ENCODE measurements at places on chromosomes 4 and X.

DNA sequence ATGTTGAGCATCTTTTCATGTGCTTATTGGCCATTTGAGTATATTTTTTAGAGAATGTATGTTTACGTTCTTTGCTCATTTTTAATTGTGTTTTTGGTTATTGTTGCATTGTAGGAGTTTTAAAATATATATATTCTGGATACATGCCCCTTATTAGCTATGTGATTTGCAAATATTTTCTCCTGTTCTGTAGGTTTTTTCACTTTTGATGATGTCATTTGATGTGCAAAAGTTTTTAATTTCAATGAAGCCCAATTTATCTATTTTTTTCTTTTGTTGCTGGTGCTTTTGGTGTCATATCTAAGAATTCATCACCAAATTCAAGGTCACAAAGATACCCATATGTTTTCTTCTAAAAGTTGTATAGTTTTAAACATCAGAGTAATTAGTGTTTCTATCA lies 6.8 kb downstream of the ARMCX5 start:
- no peak for DNase-seq

DNA sequence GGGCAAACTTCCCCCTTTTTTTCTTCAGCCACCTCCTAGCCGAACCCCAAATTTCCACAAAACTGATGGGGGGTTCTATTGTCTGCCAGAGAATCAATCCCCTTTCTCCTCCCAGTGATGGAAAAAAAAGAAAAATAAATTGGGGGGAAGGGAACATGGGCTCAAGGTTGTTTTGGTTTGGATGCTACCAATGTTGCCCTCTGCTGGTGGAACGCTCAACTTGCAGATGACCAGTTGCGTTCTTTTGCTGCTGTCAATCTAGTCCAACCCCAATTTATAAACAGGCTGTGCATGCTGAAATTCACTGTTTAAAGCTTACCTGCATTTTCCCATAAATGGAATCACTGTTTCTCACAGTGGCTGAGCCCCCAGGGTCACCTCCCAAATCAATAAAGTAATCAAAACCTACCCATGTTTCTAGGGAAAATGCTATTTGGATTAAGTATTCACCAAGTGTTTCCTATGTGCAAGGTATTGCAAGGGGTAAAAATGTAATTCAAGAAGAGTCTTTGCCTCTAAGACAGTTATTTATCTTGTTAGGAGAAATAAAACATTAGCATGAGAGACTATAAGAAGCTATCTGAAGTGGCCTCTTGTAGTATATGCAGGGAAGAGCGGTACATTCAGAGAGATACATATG lies 116.7 kb upstream of the TMEM164 start:
- DNase-seq = no peak

DNA sequence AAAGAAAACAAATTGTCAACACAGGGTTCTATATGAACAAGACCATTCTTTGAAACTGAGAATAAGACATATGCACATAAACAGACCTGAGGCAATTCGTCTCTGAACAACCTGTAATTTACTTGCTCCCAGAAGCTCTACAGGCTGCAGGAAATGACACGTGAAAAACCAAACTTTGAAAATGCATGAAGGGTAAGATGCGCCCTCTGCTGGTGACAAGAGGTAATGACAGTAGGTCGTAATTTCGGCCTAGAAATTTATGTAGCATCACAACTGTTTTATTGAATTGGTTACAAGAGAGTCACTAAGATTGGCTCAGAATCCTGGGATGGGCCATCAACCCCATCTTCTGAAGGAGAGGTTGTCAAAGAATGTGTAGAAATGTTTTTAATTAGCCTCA lies 276.5 kb downstream of the PPP4R3C start:
- peak; percentile 34 for DNase-seq

GRCh38 chr4:165625281-165625680 lies 246.5 kb downstream of the CPE start:
- DNase-seq = no peak

DNA sequence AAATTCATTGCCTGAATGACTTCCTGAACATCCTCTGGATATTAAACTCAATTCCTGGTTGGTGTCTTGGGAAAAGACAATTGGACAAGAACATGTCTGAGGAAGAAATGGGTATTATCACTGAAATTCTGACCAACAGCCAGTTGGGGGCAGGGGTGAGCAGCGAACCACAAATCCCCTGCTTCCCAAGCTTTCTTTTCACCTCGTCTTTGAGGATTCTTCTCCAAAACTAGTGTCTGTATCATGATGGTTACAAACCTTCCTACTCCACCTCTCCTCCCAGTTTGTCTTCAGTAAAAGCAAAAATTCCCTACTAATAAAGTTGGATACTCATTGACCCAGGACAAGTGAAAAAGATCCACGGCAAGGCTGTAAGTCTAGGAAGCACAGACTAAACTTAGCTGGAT lies 48.3 kb upstream of the WDR1 start:
- DNase-seq = no peak

GRCh38 chrX:18422325-18422724 lies 3.1 kb upstream of the CDKL5 start:
- no peak for DNase-seq

- DNase-seq = no peak
These were observed 605.9 kb downstream of the ADGRL3 start for GRCh38 chr4:61805979-61806378.

GRCh38 chr4:71275570-71275969 lies 63.2 kb upstream of the SLC4A4 start:
- DNase-seq = no peak

DNA sequence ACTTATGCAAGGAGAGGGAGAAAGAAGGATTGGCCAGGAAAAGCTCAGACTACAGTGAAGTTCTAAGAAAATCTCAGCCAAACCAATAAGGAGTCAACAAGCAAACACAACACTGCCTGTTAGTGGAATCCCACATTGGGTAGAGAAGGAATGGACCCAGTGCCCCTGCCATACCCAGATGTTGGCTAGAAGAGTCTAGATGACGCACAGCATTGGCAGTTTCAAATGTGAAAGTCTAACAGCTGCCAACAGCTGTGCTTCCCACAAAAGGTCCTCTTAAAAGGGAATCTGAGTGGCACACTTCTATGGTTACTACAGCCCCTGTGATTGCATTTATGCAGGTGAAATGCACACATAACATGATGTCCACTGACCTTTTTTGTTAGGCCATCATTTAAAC lies 37.2 kb upstream of the CPEB2 start:
- no peak for DNase-seq

DNA sequence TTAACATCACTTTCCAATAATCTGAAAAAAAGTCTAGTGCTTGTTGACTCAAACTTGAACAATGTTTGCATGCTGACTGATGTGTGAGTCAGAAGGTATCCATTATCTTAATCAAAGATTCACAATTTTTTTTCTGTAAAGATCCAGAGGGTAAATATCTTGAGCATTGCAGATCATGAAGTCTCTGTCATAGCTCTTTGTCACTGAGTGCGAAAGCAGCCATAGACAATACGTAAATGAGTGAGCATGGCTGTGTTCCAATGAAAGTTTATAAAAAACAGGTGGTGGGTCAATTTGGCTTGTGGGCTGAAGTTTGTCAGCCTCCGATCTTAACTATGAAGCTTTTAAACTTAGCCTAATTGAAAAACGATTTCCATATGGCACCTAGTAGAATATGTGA lies 37.7 kb downstream of the NHS start:
- DNase-seq = no peak

DNA sequence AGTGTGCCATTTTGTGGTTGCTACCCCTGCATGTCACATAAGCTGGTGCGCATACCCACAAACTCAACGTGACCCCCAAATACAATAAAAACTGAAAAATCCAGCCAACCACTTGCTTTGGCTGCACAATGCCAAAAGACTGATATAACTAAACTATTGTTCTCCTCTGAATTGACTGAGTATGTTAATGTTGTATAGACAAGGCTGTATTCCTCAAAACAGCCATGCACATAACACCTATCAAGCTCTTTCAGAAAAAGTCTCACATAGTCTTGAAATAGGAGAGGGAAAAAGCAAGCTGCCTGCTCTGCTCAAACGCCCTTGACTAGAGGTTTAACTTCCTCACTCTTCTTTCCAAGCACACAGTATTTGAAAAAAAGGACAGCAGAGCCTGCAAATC lies 126.4 kb upstream of the NOCT start:
- no peak for DNase-seq

- no peak for DNase-seq
These were observed 46.9 kb upstream of the SLC39A8 start for GRCh38 chr4:102392033-102392744.

DNA sequence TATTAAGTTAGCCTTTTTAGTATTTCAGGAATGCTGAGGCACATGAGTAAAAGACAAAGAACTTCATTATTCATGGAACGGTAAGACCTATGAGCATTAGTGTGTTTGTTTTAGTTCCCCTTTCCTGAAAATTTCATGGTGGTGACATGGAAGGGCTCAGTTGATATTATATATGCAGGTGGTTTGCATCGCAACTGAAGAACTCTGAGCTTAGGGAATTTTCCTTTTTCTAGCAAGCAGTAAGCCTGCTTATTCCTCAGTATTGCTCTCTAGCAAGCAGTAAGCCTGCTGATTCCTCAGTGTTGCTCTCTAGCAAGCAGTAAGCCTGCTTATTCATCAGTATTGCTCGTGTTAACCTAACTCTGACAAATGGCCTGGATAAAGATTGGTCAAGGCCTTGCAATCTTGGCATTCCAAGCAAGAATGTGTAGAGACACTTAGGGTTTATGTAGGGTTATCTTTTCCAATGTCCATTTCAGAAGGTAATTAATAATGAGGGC lies 37.7 kb upstream of the MAGEB18 start:
- no peak for DNase-seq

DNA sequence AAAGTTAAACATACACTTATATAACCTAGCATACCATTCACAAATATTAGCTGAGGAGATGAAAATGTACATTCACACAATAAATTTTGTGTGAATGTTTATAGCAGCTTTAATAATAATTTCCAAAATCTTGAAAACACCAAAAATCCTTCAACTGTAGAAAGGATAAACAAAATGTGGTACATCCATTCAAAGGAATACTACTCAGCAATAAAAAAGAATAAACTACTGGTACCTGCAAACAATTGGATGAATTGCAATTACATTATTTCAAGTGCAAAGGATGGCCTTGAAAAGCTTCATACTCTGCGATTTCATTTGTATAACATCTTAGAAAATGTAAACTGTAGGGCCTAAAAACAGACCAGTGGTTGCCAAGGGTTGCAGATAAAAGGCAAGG lies 11.7 kb upstream of the RPS6KA6 start:
- no peak for DNase-seq

GRCh38 chr4:152180369-152180768 lies 355.5 kb downstream of the FBXW7 start:
- no peak for DNase-seq

DNA sequence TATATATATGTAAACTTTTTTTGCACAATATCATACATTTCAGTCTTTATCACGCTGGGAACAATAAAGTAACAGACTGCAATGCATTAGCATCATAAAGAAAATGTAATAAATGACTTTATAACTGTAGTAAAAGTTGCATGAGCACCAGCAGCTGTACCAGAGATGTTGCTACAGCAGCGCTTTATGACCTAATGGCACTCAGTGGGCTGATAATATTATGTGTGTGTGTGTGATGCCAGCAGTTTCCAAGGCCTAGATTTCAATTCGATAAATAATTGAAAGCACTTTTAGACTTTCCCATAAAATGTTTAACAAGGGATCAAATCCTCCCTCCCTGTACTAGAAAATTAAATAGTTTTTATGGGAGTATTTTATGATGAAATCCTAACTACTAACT lies 367.6 kb upstream of the AGA start:
- DNase-seq = no peak

DNA sequence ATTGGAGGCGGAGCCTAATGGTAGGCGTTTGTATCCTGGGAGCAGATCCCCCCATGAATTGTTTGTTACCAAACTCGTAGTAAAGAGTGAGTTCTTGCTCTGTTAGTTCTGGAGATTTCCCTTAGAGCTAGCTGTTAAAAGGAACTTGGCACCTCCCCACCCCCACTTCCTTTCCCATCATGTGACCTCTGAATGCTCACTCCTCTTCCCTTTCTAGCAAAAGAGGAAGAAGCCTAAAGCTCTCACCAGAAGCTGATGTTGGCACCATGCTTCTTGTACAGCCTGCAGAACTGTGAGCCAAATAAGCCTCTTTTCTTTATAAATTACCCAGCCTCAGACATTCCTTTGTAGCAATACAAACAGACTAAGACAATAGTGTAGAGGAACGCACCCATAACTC lies 13.8 kb upstream of the ATOH1 start:
- DNase-seq = no peak

GRCh38 chrX:121333942-121334341 lies 286.5 kb downstream of the GLUD2 start:
- DNase-seq = no peak

DNA sequence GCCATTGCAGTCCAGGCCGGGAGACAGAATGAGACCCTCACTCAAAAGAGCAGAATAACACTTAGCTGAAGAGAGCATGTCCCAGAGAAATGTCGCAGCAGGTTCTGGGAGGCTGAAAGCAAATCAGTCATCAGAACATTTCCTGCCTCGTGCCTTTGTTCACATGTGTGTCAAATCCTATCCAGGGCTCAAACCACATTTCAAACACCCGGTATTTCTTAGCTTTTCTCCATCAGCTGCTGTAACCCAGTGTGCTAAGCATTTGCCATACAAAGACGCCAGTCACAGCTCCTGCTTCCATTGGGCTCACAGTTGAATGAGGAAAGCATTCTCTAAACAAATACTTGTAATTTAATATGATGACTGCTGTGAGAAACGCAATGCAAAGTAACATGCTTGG lies 6.0 kb downstream of the PALLD start:
- DNase-seq = no peak

DNA sequence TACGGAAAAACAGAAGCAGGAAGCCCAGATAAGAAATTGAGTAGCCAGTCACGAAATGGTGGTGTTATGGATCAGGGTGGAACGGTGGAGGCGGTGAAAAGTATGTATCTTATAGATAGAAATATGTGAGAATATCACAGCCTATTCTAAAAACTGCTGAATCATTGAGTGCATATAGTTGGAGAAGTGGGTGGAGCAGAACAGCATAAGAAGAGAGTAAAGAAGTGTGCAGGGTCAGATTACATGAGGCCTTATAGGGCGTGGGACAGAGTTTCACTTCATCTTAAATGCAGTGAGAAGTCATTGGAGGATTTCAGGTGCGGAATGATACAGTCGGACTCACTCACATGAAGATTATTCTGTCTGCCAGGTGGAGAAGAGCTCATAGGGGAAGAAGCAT lies 293.1 kb downstream of the TRIML1 start:
- DNase-seq = no peak

Data from NCI-H1417 treated with DMSO at 0.1 percent for 48 hours (cell line).